ENCODE measurements at places on chromosomes 11 and 22. TPM values are rescaled to one million over a fixed set of nuclear protein-coding genes. Genes with fewer than 3 reads are reported as not detected.

Gene NXPE1
- polyA plus RNA-seq: not detected

DNA sequence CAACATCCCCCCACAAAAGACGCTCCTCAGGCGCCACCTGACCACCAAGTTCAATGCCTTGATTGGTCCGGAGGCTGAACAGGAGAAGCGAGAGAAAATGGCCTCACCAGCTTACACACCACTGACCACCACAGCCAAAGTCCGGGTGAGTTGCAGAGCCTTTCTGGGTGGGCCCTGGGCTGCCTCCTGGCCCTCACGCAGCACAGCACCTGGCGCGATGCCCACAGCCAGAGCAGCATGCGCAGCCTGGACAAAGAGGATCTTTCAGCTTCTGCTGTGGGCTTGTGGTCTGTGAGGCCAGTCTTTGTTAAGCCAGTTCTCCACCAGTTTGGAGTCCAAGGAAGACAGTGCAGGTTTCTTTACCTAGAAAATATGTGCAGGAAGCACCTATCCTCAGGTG is 21.6 kb downstream of the CYB5R2 start:
- H3K27ac ChIP-seq: no peak overlapping the region
- no peaks in the 10 kb centered on the region for H3K4me1 ChIP-seq
- H3K27me3 ChIP-seq: no peaks in the 10 kb centered on the region
- H3K36me3 ChIP-seq: no peaks in the 10 kb centered on the region
- no peak overlapping the region for H3K4me3 ChIP-seq

- no peaks in the 10 kb centered on the region for H3K36me3 ChIP-seq
- H3K4me1 ChIP-seq: no peaks in the 10 kb centered on the region
- H3K27me3 ChIP-seq: peaks cover 87% of the 10 kb centered on the region
- no peak for DNase-seq
- H3K4me3 ChIP-seq: no peak overlapping the region
Measured at GRCh38 chr22:21990445-21991303, 8.1 kb upstream of the TOP3B start.

Gene TMEM223
- 64.1 TPM for polyA plus RNA-seq

Gene TBX10
- polyA plus RNA-seq: 0.09 TPM

Gene TRPM5
- polyA plus RNA-seq: 0.05 TPM

DNA sequence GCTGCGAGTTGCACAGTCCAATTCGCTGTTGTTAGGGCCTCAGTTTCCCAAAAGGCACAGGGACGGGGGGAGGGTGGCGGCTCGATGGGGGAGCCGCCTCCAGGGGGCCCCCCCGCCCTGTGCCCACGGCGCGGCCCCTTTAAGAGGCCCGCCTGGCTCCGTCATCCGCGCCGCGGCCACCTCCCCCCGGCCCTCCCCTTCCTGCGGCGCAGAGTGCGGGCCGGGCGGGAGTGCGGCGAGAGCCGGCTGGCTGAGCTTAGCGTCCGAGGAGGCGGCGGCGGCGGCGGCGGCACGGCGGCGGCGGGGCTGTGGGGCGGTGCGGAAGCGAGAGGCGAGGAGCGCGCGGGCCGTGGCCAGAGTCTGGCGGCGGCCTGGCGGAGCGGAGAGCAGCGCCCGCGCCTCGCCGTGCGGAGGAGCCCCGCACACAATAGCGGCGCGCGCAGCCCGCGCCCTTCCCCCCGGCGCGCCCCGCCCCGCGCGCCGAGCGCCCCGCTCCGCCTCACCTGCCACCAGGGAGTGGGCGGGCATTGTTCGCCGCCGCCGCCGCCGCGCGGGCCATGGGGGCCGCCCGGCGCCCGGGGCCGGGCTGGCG is at the start of gene BCR:
BCR (plus strand) TSS at position 209 of the 592 bp plus-strand sequence. CDS start 452 bp downstream, outside the sequence.
- H3K27me3 ChIP-seq: no peaks in the 10 kb centered on the region
- peaks cover 18% of the 10 kb centered on the region for H3K4me1 ChIP-seq
- no peak within 1 kb of the TSS for H3K27ac ChIP-seq
- H3K36me3 ChIP-seq: no peaks in the 10 kb centered on the region
- no peak for DNase-seq

- H3K27me3 ChIP-seq: no peaks in the 10 kb centered on the region
- no peaks in the 10 kb centered on the region for H3K36me3 ChIP-seq
- no peak overlapping the region for H3K27ac ChIP-seq
- H3K4me1 ChIP-seq: no peaks in the 10 kb centered on the region
- no peak overlapping the region for H3K4me3 ChIP-seq
Measured at GRCh38 chr22:48402591-48403031, 1425.1 kb downstream of the BRD1 start.

Gene TECTA
- 0.59 TPM for polyA plus RNA-seq

Gene OR4A47
- polyA plus RNA-seq: not detected

Gene ZNF214
- polyA plus RNA-seq: 0.71 TPM

GRCh38 chr11:12455938-12456337 is 78.6 kb downstream of the PARVA start:
- H3K4me3 ChIP-seq: no peak overlapping the region
- no peaks in the 10 kb centered on the region for H3K4me1 ChIP-seq
- H3K27me3 ChIP-seq: no peaks in the 10 kb centered on the region
- H3K36me3 ChIP-seq: no peaks in the 10 kb centered on the region

Gene OSBP2
- 3.4 TPM for polyA plus RNA-seq

- H3K27me3 ChIP-seq: no peaks in the 10 kb centered on the region
- peak; percentile 21 for DNase-seq
- no peak overlapping the region for H3K27ac ChIP-seq
- H3K36me3 ChIP-seq: no peaks in the 10 kb centered on the region
Measured at GRCh38 chr11:69497221-69497787, 15.8 kb downstream of the LINC01488 start.

Gene MOV10L1
- 0.32 TPM for polyA plus RNA-seq

- H3K27me3 ChIP-seq: no peaks in the 10 kb centered on the region
- H3K4me3 ChIP-seq: no peak overlapping the region
- no peak overlapping the region for H3K27ac ChIP-seq
- no peaks in the 10 kb centered on the region for H3K4me1 ChIP-seq
- no peak for DNase-seq
Measured at GRCh38 chr11:75930534-75930933, 115.5 kb downstream of the UVRAG start.
